Fibroblast of the conjunctiva (primary cell): ENCODE measurements at places on chromosomes 1 and 21.

GRCh38 chr1:2574350-2574749, 12.2 kb upstream of the PRXL2B start:
- no peak for DNase-seq

DNA sequence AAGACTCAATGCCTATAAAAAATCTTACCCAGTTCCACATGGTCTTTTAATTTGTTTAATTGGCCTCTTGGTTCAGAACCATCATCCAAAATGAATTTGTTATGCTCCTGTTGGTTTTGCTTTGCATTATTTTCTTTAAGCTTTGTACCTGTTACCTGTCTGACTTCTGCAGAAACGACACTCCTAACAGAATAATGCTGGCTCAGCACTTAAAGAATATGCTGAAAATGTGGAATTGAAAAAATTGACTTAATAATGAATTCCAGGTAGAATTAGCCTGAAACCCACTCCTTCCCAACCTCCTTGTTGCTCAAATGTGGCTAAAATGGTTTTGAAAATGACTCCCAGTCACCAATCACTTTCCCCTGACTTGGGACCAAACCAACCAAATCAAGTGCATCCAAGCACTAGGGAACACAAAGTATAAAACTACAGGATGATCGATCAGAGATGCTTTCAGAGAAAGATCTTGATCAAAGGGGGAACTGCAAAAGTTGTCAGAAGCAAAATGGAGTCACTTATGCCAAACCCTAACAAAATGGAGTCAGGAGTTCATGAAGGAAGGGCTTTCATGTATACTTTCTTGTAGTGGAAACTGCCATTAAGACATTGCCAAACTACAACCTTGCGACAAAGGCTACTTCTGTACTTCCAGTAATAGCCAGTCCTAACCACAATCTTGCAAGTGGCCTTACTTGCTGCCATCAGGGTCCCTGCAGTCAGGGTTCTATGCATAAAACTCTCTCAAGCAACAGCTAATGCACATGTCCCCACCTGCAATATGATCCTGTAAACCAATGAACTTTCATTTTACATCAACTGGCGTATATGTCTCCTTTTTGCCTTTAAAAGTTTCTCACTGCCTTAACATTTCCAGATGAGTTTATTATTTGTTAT, 5.4 kb downstream of the GBP7 start:
- no peak for DNase-seq

DNA sequence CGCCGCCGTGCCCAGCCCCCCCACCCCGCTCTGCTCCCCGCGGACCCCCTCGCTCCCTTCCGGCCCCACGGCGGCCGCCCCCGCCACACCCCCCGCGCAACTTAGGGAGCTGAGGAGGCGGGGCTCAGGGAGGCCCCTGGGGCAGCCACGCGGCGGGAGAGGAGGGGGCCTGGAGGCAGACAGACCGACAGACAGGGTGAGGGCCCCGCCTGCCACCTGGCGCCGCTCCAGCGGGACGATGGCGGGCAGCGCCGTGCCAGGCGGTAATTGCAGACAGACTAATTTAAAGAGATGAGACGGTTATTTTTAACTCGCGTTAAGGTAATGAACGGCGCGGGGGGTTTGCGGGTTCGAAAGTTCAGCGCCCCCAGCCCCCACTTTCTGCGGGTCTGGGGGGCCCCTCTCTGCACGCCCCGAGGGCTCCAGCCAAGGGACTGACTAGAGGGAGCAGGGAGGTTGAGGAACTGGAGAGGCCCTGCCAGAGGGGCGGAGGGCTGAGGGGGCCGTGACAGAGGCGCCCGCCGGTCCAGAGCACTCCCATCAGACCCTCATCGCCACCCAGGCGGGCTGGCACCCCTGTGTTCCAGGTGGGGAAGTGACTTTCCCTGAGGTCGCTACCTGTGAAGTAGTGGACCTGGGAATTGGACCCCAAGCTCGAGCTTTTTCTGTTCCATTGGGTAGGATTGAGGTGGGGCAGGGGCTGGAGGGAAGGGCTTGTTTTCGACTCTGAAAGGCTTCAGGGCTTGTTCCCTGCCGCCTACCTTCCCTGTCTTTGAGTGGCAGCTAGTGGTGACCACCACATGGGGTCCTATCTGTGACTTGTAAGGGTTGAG, 5.4 kb downstream of the FOXO6 start:
- DNase-seq: no peak

GRCh38 chr1:40717955-40718354, 26.5 kb downstream of the NFYC start:
- DNase-seq: no peak

DNA sequence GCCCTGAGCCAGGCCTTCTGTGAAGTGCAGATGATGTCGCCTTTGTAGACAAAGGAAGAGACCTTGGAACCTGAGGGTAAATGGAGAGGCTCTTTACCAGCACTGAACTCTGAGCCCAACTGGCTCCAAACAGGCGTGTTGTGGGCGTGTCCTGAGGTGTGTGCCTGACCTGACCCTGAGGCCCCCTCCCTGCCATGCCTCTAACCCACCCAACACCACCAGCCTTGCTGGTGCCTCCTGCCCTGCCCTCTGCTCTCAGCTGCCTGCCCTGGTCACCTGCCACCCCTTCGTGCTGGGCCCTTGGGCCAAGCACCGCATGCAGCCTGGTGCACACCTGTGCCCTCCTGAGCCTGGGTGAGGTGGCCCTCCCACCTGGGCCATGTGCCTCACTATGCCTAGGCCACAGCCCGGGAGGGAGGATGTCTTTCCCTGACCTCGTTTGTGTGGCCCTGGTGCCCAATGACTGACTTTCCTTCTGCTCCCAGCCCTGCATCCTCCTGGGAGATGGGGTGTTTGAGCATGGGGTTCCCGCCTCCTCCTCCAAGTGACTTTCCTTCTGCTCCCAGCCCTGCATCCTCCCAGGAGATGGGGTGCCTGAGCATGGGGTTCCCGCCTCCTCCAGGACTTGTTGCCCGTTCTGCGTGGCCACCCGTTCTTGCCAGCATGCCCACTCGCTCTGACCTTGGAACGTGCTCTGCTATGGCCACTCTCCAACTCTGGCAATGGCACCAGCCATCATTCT, 157.0 kb downstream of the PCBP3 start:
- no peak for DNase-seq

GRCh38 chr1:96842215-96842614, 120.6 kb downstream of the PTBP2 start:
- DNase-seq: no peak

- no peak for DNase-seq
These were observed 187.7 kb upstream of the FOXD3 start for GRCh38 chr1:63134501-63135173.

GRCh38 chr1:38127428-38127827, 80.8 kb upstream of the POU3F1 start:
- no peak for DNase-seq

GRCh38 chr21:42247716-42248115, 28.8 kb downstream of the ABCG1 start:
- DNase-seq: no peak

- no peak for DNase-seq
These were observed 10.8 kb upstream of the BCAR3 start for GRCh38 chr1:93692451-93692861.

DNA sequence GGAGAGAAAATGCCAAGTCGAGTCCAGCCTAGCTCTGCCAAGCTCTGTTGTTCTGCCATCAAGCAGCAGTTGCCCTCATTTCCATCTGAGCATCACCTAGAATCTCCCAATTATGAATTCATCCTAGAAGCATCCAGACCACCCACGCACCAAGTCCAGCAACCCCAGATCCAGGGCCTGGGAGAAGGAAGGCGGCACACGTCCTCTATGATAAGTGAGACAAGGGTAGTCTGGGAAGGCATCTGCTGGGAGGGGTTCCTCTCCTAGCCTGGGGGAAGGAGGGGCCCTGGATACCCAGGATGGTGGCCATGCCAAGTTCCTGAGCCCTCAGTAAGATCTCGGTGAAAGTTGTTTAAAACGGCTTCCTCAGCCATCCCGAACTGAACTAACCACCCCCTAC, 70.7 kb downstream of the VWA5B1 start:
- DNase-seq: no peak

GRCh38 chr1:195617106-195617505, 991.1 kb downstream of the KCNT2 start:
- no peak for DNase-seq

- no peak for DNase-seq
These were observed 10.3 kb upstream of the FAM20B start for GRCh38 chr1:179015396-179015795.

- DNase-seq: no peak
These were observed 67.8 kb downstream of the POU2F1 start for GRCh38 chr1:167288390-167289074.

- DNase-seq: no peak
These were observed 217.8 kb downstream of the DAB1 start for GRCh38 chr1:57206038-57206437.

DNA sequence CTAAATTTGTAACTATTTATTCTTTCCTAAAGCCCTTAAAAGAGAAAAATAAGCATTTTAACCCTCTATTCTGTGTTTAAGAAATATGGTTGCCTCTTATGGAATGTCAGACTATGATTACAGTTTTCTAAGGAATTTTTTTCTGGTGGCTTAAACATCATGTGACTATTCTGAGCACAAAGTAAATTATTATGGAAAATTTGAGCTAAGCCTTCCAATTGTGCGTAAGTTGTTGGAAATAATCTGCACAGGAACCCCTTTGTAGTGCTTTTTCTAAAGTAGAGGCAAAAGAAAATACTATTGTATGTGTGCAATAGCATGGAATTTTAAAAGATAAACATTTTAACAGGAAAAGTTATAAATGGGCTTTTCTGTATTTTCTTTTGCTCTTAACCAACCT, 254.8 kb downstream of the PBX1 start:
- DNase-seq: no peak

DNA sequence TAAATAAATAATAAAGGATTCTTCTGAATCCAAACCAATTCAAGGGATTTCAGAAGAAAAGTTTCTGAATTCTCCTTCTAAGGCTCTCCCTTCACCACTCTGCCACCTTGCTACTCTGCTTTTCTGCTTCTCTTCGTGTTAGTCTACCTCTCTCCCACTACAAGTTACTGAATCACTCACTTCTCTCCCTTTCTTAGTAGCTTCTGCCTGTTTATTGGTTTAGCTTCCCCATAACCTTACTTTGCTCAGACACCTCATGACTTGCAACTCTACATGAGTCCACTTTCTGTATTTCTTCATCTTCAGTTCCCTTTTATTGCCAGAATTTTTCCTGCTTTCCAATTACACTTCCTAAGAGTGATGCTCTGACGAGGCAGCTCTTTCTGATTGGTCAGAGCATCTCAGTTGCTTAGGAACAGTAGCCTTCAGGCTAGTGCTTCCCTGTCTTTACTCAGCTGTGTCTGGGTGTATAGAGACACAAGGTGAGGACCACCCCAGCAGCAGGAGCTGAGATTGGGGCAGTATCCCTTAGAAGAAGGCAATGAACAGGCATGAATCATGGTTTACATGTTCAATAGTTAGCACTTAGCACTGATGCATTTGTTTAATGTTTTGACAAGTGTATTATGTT, 144.6 kb downstream of the SLC30A10 start:
- DNase-seq: no peak

- DNase-seq: no peak
These were observed 22.8 kb downstream of the TMEM50A start for GRCh38 chr1:25360596-25361581.

DNA sequence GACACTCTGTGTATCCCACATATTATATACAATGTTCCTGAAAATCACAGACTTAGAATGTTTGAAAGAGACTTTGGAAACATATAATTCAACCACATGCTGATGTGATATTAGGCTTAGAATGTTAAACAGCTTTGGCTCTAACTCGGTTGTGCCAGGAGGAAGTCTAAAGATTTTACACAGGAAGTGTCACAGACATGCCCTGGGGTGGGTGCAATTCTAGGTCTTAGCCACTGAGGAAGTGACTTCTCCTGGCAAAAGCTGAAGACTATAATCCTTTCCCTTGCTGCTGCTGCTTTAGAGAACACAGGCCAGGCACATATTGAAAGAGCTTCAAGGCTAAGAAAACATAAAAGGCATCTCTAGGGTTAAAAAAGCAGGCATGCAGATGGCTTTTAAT, 51.0 kb downstream of the RPL5 start:
- no peak for DNase-seq

- peak; percentile 63 for DNase-seq
These were observed 26.2 kb upstream of the A3GALT2 start for GRCh38 chr1:33346927-33347649.

DNA sequence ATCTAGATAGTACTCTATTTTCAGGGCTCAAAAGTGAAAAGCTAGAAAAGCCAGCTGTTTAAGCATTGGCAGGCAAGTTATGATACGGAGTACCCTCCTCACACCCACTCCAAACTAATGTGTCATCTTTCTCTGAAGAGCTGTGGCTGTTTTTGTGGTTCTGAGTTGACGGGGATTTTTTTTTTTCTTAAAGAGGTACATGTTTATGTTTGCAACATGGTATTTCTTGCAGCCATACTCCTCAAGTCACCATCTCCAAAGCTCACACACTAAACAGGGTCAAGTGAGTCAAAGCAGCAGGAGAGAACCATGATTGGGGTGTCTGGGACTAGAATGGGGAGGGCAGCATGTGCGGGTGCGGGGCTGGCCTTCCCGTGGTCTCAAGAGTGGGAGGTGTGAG, 347.2 kb downstream of the DISC1 start:
- DNase-seq: no peak

- DNase-seq: no peak
These were observed 13.3 kb upstream of the GNG12 start for GRCh38 chr1:67846538-67846937.

DNA sequence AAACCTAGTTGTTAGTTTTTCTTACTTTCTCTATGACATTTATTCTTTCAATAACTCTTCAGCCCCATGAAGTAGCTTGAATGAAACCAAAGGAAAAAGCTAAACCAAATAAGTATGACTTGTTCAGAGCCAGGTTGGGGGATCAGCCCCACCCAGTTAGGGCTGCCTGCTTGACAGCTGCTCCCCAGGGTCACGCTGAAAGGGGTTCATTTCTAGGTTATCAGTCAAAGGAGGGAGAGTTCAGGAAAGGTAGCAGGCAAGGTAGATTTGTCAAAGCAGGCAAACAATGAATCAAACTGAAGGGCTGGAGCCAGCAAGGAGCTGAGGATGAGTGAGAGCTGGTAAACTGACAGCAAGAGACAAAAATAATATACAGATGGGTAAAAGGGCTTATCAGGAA, 3.1 kb upstream of the S100A11 start:
- DNase-seq: no peak

DNA sequence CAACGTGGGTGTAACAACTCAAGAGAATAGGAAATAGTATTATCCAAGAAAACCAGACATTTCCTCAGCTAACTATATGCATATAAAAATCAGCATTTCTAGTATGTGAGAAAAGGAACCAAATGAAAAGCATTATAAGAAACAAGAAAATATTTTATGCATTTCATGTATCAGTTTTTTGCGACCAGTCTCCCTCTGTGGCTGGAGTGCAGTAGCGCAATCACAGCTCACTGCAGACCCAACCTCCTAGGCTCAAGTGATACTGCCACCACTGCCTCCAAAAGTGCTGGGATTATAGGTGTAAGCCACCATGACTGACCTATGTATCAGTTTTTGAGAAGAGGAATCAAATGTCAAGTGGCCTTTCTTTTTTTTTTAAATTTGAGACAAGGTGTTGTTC, 31.0 kb downstream of the SLC16A1 start:
- no peak for DNase-seq
